Breast epithelium (tissue), 4 donors: ENCODE measurements at places on chromosomes 1 and 21. TPM values are rescaled to one million over a fixed set of nuclear protein-coding genes. Genes with fewer than 3 reads are reported as not detected.

Gene LENEP
- not detected for total RNA-seq

Gene GABRD
- not detected for total RNA-seq

Gene TNN
- total RNA-seq: 1.9 TPM

Gene PGLYRP4
- total RNA-seq: not detected

- no peak for DNase-seq
- no peak overlapping the region for H3K27ac ChIP-seq
- H3K4me1 ChIP-seq: no peaks in the 10 kb centered on the region
- no peaks in the 10 kb centered on the region for H3K36me3 ChIP-seq
Observed at GRCh38 chr1:71834601-71835441, 447.5 kb downstream of the NEGR1 start.

GRCh38 chr1:27446496-27447020 is 43.4 kb downstream of the WASF2 start:
- no peaks in the 10 kb centered on the region for H3K27me3 ChIP-seq
- H3K4me3 ChIP-seq: no peak overlapping the region
- no peak overlapping the region for H3K27ac ChIP-seq
- H3K36me3 ChIP-seq: no peaks in the 10 kb centered on the region
- H3K4me1 ChIP-seq: no peaks in the 10 kb centered on the region

DNA sequence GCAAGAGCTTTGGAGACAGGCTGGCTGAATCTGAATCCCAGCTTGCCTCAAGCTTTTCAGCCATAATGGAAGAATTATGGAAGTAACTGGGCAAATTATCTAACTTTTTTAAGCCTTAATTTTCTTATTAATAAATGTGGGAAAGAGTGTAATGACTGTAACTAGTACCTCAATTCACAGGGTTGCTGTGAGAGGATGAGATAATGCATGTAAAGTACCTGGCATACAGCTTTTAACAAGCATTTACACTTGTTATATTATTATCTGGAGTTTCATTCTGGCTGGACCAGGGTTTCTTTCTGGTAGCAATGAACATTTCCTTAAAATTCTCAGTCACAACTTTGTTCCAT is 15.9 kb upstream of the TNFSF4 start:
- H3K27me3 ChIP-seq: no peaks in the 10 kb centered on the region
- no peak overlapping the region for H3K27ac ChIP-seq
- no peak overlapping the region for H3K4me3 ChIP-seq
- no peak for DNase-seq

GRCh38 chr1:1777583-1777899 is 729 bp downstream of the NADK start:
- H3K36me3 ChIP-seq: no peaks in the 10 kb centered on the region
- no peak for DNase-seq
- no peaks in the 10 kb centered on the region for H3K27me3 ChIP-seq
- H3K27ac ChIP-seq: peak overlapping the region; percentile 90

GRCh38 chr1:14242123-14242522 is 356.4 kb upstream of the KAZN start:
- peak overlapping the region; percentile 29 for H3K27ac ChIP-seq
- no peaks in the 10 kb centered on the region for H3K27me3 ChIP-seq
- no peaks in the 10 kb centered on the region for H3K4me1 ChIP-seq
- H3K36me3 ChIP-seq: no peaks in the 10 kb centered on the region
- DNase-seq: no peak
- no peak overlapping the region for H3K4me3 ChIP-seq

DNA sequence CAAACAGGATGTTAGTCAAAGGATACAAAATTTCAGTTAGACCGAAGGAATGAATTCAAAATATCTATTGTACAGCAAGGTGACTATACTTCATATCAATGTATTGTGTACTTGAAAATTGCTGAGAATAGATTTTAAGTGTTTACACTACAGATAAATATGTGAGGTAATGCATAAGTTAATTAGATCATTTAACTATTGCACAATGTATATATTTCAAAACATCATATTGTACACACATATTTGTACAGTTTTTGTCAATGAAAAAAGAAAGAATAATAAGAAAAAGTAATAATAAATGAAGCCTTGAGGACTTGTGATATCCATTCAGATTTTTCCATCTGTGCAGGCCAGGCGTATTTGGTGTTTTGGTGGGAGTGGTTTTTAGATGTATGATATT is 367.4 kb upstream of the SNX7 start:
- H3K36me3 ChIP-seq: no peaks in the 10 kb centered on the region
- H3K27me3 ChIP-seq: no peaks in the 10 kb centered on the region
- no peak overlapping the region for H3K4me3 ChIP-seq
- H3K4me1 ChIP-seq: no peaks in the 10 kb centered on the region
- no peak overlapping the region for H3K27ac ChIP-seq

- peak overlapping the region; percentile 70 for H3K4me3 ChIP-seq
- no peak for DNase-seq
- H3K27me3 ChIP-seq: no peaks in the 10 kb centered on the region
Observed at GRCh38 chr1:41660570-41661427, 176.3 kb upstream of the EDN2 start.

- no peak for DNase-seq
- H3K4me3 ChIP-seq: peak overlapping the region; percentile 63
- no peaks in the 10 kb centered on the region for H3K36me3 ChIP-seq
- no peaks in the 10 kb centered on the region for H3K27me3 ChIP-seq
- H3K4me1 ChIP-seq: peaks cover 3% of the 10 kb centered on the region
Observed at GRCh38 chr21:20997311-20997635, 936 bp upstream of the NCAM2 start.

- H3K4me1 ChIP-seq: no peaks in the 10 kb centered on the region
- no peaks in the 10 kb centered on the region for H3K27me3 ChIP-seq
- H3K36me3 ChIP-seq: no peaks in the 10 kb centered on the region
- H3K27ac ChIP-seq: no peak overlapping the region
- no peak for DNase-seq
Observed at GRCh38 chr21:30437010-30437565, 3.0 kb upstream of the KRTAP15-1 start.

- DNase-seq: no peak
Observed at GRCh38 chr1:115761601-115762302, 6.8 kb downstream of the CASQ2 start.

GRCh38 chr1:181807251-181807650 is 254.3 kb downstream of the ZNF648 start:
- H3K4me1 ChIP-seq: no peaks in the 10 kb centered on the region
- DNase-seq: no peak
- no peaks in the 10 kb centered on the region for H3K27me3 ChIP-seq
- no peak overlapping the region for H3K4me3 ChIP-seq
- H3K36me3 ChIP-seq: no peaks in the 10 kb centered on the region

DNA sequence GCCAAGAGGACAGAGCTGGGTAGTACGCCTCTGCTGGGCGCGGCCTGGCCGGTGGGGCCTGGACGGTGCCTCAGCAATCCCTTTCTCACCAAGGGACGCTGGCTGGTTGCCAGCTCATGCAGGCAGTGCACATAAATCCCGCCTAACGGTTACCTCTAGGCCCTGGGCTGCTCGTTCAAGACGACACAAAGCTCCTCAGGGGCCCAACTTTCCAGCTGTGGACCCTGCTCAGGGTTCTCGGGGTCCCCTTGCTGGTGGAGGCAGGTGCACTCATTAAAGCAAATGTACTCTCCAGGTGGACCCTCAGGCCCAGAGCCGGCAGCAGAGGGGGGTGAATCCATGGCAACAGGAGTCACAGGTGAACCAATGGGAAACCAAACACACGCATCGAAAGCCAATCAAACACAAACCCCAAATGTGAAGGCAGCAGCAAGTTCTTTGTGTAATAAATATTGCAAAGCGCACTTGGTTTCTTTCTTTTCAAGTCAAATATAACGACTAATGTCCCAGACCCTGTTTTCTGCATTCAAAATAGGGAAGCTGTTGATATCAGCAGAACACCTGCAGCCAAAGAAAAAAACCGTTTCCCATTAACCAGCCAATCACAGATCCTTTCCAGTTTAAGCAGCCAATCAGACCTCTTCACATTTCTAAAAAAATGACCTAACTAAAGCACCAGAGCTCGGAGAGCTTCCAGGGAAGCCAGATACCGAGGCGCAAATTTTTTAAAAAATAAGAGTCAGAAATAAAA is 26.1 kb upstream of the CLSTN1 start:
- no peaks in the 10 kb centered on the region for H3K4me1 ChIP-seq
- no peaks in the 10 kb centered on the region for H3K27me3 ChIP-seq
- H3K36me3 ChIP-seq: no peaks in the 10 kb centered on the region
- H3K4me3 ChIP-seq: no peak overlapping the region
- no peak for DNase-seq
- H3K27ac ChIP-seq: no peak overlapping the region
